Left ventricle myocardium superior (tissue), 1 donor: ENCODE measurements at places on chromosomes 4 and X. TPM values are rescaled to one million over a fixed set of nuclear protein-coding genes. Genes with fewer than 3 reads are reported as not detected.

The AMBN gene
- not detected for total RNA-seq

The MAGEB17 gene
- total RNA-seq, result not detected

The SH3RF1 gene
- 5.8 TPM for total RNA-seq

The RPL34 gene
- total RNA-seq, result 718 TPM
